Stimulated activated CD4-positive, alpha-beta T cell treated with anti-CD3 and anti-CD28 coated beads, Interleukin-2, amount 100 ng/mL, for 48 hours (primary cell): ENCODE measurements at places on chromosomes 3 and 15.

GRCh38 chr3:52487788-52488691 lies 7.1 kb upstream of the STAB1 start:
- DNase-seq: no peak

- no peak for DNase-seq
Observed at GRCh38 chr15:76208084-76208785, 103.0 kb downstream of the ETFA start.

GRCh38 chr3:62261121-62261520 lies 112.2 kb downstream of the FEZF2 start:
- no peak for DNase-seq

GRCh38 chr3:89250742-89251141 lies 143.3 kb downstream of the EPHA3 start:
- DNase-seq: no peak

GRCh38 chr3:11641683-11642430 lies 1.9 kb downstream of the VGLL4 start:
- DNase-seq: no peak

DNA sequence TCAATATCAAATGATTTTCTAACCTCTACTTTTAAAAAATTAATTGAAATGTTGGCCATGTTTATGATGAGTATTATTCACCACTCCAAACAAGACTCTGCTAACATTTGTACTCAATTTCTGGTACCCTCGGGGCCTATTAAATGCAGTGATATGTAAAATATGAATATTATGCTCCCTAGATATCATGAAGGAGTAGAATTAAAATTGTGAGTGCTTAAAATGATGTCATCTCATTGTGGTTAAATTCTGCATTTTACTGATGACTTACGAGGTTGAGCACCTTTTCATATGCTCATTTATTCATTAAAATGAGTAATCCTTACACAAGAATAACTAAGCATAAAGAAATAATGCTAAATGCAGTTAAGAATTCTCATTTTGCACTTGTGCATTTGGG lies 159.9 kb downstream of the OCA2 start:
- DNase-seq: no peak

DNA sequence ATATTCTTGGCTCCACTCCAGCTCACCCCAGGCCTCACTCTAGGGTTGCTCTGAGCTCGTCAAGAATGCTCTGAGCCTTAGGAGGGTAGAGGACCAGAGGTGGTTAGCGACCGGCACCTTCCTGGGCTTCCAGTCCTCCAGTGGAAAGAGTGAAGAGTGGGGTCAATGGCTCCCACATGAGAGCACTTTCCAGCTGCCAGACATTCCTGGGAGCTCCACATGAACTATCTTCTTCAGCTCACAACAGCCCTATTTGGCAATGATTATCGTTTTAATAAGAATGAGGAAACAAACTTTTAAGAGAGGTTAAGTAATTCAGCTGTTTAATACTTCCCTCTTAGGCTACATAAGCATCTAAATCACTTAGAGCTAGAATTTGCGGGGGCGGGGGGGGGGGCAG lies 139.3 kb downstream of the STT3B start:
- no peak for DNase-seq

GRCh38 chr15:79004336-79004735 lies 59.5 kb upstream of the CTSH start:
- no peak for DNase-seq

DNA sequence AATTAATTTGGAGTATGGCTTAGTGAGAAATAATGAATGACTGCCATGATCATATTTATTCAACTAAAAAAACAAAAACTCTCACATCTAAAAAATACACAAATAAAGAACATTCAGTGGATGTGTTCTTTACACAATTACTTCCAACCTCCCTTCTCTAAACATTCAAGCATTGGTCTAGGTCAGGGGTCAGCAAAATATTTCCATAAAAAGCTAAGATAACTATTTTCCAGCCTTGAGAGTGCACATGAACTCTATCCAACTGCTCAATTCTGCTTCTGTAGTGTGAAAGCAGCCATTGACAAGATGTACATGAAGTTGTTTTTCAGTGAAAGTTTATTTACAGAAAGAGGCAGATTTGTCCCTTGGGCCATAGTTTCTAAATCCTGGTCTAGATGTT lies 406.3 kb downstream of the MAGI1 start:
- no peak for DNase-seq

DNA sequence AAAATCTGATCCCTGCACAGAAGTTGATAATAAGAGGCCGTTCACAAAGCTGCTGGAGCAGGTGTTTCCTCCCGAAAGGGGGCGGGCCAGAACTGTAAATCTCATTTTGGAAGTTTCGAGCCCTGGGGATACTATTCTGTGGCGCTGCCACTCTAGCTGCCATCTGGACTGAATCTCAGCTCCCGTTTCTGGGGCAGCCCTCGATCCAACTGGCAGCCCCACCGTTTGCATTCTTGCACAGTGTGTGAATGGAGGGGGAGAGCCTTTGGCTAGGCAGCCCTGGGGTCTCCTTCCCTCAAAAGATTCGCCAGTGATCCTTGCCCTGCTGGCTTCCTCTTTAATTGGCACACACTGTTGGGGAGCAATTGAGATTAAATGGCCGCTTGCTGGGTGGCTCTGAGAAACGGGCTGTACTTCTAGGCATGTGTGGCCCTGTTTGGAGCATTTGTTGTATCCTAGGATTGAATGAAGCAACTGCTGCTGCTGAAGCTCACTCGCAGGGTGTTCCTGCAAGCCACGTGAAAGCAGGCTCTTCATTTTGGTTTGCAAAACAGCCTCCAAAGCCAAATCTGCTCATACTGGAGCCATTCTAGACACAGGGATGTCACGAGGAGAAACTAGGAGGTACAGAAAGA lies 57.2 kb upstream of the TOPAZ1 start:
- DNase-seq: no peak
